T-helper 17 cell (primary cell): ENCODE measurements at places on chromosomes 16 and 17. TPM values are rescaled to one million over a fixed set of nuclear protein-coding genes. Genes with fewer than 3 reads are reported as not detected.
A peak's percentile ranks its signal among the peaks of the same experiment; 100 is the strongest.

Gene KRT31
- not detected for total RNA-seq

Gene MYH13
- not detected for total RNA-seq

Gene HBQ1
- not detected for total RNA-seq

DNA sequence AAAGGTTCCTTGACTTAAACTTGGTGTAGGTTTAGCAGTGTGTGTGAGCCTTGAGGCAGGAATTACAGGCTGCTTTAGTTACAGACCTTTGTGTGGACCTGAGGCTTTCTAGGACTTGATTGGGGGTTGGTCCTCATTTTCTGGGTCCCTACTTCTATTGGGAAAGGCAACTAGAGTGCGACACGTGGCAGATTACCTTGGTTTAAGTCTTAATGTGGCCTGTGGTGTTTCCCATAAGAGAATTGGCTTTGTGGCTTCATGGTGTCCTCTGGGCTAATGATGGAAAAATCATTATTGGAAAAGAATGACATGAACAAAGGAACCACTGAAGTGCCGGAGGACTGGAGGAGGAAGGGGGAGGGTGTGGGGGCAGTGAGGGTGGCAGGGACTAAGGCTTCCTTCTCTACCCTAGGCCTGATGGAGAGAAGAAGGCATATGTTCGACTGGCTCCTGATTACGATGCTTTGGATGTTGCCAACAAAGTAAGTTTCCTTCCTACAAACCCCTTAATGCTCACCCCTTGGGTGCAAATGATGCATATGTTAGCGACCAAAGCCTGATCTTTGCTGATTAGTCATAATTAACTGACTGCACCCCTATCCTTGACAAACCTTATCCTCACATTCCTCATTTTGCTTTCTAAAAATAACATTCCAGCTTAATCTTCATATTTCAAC, 2.7 kb downstream of the TLCD1 start:
- no peak for DNase-seq

- no peak for DNase-seq
These were observed 36.1 kb downstream of the MAP3K3 start for GRCh38 chr17:63658366-63658765.

- no peak for DNase-seq
These were observed 15.8 kb downstream of the HEATR3 start for GRCh38 chr16:50081428-50082018.

Gene KRTAP17-1
- not detected for total RNA-seq

Gene MMD
- total RNA-seq: 21.4 TPM

DNA sequence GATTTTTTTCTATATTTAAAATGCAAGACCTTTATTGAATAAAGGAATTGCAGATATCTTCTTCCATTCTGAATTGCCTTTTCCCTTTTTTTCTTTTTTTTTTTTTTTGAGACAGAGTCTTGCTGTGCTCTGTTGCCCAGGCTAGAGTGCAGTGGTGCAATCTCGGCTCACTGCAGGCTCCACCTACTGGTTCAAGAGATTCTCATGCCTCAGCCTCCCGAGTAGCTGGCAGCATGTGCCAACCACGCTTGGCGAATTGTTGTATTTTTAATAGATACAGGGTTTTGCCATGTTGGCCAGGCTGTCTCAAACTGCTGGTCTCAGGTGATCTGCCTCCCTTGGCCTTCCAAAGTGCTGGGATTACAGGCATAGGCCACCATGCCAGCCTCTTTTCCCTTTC, 151.5 kb downstream of the CEP112 start:
- DNase-seq: no peak

Gene COPZ2
- total RNA-seq: not detected

Gene TPSD1
- total RNA-seq: not detected

DNA sequence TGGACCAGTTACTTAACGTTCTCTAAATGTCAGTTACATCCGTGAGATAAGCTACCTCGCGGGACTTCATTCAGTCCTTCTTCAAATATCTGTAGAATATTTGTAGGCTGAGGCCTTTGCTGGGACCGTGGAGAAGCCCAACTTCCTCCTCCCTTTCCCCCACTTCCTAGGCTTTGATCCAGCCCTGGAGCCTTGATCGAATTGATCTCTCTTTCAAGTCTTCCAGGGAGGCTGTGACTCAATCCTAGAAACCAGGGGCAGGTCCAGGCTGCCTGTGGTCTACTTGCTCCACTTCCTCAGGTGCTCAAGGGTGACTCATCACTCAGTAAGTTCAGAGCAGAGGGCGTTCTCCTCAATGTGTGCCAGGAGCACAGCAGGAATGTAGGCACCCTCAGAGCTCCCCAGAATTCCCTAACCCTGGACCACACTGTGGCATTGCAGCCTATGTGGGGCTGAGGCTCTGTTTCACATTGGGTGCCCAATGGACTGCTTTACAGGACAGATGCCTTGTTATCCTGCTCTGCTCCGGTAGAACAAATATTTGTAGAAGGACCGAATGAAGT, 11.2 kb upstream of the CEP20 start:
- DNase-seq: no peak

Gene FBF1
- 22.3 TPM for total RNA-seq

Gene MT1F
- 3.3 TPM for total RNA-seq

- peak; percentile 64 for DNase-seq
These were observed 216.7 kb downstream of the RPTOR start for GRCh38 chr17:80761110-80761871.

DNA sequence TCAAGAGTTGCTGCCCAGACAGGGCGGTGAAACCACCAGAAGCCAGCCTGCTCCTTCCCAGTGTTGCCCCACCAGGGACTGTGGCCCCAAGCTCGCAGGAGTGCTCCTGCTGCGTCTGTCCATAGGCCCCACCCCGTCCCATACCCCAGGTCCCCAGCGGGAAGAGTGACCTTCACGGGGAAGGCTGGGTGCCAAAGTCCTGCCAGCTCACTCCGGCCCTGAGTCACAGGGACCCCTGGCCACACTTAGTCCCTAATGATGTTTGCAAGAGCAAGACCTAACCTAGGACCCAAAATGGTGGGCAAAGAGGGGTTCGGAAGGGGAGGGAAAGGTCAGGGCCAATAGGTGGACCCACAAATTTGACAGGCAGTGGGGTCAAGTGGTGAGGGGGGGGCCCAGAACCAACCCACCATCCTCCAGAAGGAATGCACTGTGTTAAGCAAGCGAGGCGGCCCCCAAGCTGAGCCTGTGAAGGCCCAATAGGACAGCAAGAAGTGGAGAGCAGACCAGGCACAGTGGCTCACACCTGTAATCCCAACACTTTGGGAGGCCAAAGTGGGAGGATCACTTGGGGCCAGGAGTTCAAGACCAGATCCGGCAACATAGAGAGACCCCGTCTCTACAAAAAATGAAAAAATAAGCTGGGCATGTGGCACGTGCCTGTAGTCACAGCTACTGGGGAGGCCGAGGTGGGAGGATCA, 3.3 kb downstream of the DOK4 start:
- no peak for DNase-seq

DNA sequence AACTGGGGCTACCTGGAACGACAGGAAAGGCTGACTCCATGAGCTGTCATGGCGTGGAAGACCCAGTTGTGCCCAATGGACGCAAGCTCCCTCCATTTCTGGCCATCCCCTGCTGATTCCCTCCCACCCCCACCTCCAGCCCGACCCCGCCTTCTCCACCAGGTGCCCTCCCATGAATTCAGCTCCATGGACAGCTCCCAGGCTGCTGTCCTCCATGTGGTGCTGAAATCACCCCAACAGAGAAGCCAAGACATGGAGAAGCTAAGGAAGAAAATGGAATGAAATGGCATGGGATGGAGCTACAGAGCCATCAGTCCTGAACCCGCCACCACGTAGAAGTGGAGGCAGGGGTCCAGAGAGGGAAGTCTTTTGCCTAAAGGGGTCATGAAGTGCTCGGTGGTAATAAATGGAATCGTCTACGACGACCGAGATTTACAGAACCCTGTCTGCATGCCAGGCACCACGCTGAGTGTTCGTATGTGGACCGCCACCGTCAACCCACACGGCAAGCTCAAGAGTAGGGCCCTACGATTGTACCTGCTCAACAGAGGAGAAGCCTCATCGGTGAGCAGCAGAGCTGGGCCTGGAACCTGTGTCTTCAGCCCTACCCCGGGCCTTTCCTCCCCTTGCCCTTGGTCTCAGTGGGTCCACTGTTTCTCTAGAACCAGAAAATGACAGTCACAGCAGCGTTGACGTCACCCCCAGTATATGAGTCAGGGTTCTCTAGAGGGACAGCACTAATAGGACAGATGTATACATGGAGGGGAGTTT, 9.3 kb upstream of the ZC3H18 start:
- DNase-seq: no peak
